ENCODE measurements at places on chromosomes 1 and 21. TPM values are rescaled to one million over a fixed set of nuclear protein-coding genes. Genes with fewer than 3 reads are reported as not detected.

The KLHL20 gene
- 27.8 TPM for total RNA-seq

DNA sequence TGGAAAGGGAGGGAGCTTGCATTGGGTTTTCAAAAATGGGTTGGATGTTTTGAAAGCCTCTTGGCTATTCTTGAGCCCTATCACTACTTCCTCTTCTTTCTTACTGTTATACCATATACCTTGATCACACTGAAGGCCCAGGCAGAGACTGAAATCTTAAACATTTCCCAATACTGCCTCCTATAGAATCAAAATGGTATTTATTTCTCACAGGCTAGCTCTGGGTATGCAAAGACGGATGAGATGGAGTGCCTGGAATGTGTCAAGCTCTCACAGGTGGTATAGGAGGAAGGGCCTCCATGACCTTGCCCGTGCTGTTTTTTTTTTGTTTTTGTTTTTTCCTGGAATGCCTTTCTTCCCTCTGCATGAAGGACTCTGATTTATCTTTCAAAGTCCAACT lies 268.4 kb upstream of the USP24 start:
- H3K4me3 ChIP-seq: no peak overlapping the region
- H3K36me3 ChIP-seq: no peaks in the 10 kb centered on the region
- no peak overlapping the region for H3K27ac ChIP-seq
- H3K27me3 ChIP-seq: no peaks in the 10 kb centered on the region

GRCh38 chr1:204146309-204146708 lies 5.5 kb downstream of the ETNK2 start:
- peaks cover under 1% of the 10 kb centered on the region for H3K36me3 ChIP-seq
- DNase-seq: no peak
- H3K27me3 ChIP-seq: no peaks in the 10 kb centered on the region
- H3K27ac ChIP-seq: no peak overlapping the region
- H3K4me1 ChIP-seq: peaks cover 15% of the 10 kb centered on the region

The FCGR1A gene
- not detected for total RNA-seq

DNA sequence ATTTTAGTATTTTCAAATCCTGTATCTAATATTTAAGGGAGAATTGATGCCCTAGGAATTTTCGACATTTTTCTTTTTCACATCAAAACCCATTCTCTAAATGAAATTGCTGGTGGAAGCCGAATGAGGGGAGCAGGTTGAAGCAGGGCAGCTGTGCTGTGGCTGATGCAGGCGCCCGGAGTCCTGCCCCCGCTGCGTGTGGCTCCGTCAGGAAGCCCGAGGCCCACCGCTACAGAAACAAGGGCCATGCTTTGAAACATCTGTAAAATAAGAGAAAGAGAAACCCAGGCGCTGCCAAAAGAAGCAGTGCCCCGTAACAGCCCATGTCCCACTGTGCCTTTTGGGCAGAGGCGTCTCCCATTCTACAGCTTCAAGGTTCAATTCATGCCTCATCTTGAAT lies 41.1 kb downstream of the TENT5C start:
- H3K27ac ChIP-seq: no peak overlapping the region
- no peaks in the 10 kb centered on the region for H3K36me3 ChIP-seq
- H3K4me3 ChIP-seq: no peak overlapping the region
- H3K4me1 ChIP-seq: no peaks in the 10 kb centered on the region
- H3K27me3 ChIP-seq: peaks cover 6% of the 10 kb centered on the region
- no peak for DNase-seq

Measured in osteocyte (in vitro differentiated cells).